ENCODE measurements at places on chromosomes 2 and 18.
A peak's percentile ranks its signal among the peaks of the same experiment; 100 is the strongest.

DNA sequence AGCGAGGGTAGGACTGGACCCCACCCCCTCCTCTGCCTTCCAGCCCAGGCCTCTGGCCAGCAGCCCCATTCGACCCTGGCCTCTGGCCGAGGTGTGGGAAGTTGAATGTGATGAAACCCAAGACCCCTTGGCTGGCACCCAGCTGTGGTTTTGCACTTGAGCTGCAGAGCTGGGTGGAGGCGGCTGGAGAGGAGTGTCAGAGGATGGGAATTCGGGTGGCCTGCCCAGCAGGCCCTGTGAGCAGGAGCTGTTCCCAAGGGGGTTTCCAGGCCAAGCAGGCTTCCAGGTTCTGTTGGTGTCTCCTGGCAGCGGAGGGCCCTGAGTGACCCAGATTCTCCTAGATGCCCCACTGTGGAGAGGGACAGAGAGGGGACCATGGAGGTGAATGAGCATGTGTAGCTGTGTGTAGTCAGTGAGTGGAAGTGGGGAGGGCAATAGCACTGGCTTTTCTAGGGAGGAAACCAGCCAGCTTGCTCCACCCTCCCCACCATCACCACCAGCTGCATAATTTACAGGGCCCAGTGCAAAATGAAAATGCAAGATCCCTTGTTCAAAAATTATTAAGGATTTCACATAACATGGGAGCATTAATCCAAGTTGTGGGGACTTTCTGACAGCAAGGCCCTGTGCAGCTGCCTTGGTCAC lies 172.2 kb upstream of the HAAO start:
- DNase-seq = no peak

DNA sequence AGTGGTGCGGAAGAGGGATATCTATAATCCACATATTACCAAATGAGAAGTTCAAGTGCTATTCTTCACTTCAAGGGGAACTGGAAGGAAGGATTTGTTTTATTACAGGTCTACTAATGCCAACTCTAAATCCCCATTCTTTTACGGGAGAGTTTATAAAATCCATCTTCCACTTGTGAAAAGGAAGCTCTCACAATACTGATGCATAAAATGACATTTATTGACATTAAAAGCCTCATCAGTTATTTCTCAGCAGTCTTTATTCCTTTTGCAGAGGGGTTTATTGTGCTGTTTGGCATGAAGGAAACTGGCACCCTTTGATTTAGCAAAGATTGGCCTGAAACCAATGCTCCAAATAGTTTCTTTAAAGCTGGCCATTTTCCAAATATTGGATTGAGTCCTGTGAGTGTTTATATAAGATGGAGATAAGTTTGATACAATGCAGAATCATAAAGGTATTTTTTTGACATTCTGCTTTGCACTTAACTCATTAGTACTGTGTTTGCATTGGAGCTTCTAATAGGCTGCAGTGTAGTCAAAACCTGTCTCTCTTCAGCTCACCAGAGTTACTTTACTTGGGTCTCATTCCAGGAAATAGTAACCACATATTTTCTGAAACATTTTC lies 26.6 kb downstream of the LRP1B start:
- DNase-seq = no peak

GRCh38 chr18:55400590-55401541 lies 187.1 kb downstream of the TCF4 start:
- no peak for DNase-seq

GRCh38 chr18:12837747-12838146 lies 46.3 kb downstream of the PTPN2 start:
- DNase-seq = no peak

GRCh38 chr2:98468621-98469236 lies 24.1 kb downstream of the INPP4A start:
- DNase-seq = no peak

DNA sequence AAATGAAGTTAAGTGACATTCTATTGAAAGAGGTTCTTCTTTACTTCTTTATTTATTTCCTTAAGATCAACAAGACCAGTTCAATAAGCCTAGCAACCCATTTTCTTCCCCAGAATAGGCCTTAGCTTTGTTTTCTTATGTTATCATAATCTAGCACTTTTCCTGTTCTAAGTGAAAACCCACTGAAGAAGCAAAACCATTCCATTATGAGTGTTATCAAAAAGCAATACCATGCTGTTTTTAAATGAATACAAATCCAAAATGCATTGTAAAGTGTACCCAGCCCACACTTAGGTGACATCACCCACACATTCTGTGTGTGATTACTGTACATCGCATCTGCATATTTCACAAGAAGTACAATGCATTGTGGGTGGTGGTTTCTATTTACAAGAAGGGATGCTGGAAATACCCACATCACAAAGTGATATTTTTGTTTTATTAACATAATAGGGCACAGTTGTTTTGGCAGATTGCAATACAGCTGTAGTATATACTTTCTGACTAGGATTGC lies 679.5 kb downstream of the KCNJ3 start:
- peak; percentile 56 for DNase-seq

DNA sequence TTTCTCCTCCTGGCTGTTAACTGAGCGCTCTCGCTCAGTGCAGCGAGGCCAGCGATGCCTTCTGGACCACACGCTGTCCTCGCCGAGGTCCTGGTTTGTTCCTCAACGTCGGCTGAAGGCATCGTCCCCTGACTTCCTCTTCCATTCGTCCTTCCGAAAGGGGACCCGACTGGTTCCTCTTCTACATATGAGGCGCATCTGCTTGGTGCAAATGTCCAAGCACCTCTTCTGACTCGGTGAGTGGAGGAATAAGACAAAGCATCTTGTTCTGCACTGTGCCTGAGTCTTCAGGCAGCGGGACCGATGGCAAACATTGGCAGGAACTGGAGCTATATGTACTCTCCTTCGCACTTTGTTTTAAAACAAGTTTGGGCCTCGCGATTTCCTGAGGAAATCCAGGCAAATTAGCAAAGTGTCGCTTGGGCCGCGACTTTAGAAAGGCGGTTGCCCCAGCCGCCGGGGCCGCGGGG lies 621 bp upstream of the KCNS3 start:
- DNase-seq = peak; percentile 22

DNA sequence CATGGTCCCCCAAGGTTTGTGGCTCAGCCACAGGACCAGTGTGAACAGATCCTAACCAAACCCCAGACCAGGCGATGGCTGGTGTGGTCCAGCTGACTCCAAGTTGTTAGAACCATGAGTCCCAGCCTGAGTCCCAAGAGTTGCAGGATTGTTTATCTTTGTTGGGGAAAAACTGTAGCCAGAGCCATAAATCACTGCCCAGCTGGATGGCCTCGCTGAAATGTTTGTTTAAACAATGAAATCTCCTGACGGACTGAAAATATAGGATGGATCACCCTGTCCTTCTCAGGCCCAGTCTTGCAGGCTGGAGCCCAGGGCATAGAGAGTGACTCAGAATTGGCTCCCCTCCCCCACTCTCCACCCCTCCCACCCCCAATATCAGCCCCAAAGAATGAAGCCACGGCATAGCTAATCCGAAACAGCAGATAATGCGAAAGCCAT lies 36.4 kb downstream of the PKDCC start:
- no peak for DNase-seq

- no peak for DNase-seq
Measured at GRCh38 chr2:33492399-33493134, 16.1 kb downstream of the RASGRP3 start.

DNA sequence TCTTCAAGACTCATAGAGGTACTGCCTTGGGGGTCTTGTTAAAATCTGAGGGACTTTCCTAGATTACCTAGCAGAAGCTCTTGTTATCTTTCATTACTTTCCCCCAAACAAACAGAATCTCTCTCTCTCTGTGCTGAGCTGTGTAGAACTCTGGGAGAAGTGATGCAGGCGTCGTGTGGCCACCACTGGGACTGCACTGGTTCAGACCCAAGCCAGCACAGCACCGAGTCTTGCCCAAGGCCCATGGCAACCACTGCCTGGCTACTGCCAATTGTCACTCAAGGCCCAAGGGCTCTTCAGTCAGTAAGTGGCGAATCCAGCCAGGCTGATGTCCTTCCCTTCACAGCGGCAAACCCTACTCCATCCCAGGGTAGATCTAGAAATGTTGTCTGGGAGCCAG lies 28.6 kb downstream of the PPP1R1C start:
- DNase-seq = no peak

DNA sequence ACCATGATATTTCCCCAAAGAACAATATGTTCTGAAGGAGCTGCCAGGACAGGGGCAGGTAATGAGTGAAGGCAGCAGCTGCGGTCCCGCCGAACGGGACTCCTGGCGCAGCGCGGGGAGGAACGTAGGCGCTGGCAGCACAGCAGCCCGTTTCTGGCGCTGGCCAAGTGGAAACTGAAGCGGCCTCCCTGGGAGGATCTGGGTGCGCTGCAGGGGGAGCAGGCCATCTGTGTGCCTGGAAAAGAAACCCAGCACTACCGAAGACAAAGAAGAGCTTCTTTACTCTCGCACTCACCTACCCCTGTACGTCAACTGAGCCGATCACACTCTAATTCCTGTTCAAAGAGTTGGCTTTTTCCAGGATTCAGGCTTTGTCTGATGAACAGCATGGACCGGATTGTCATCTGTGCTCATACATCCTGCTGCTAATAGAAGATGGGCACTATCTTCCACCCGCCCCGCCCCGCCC lies 11.8 kb downstream of the G6PC2 start:
- DNase-seq = no peak

DNA sequence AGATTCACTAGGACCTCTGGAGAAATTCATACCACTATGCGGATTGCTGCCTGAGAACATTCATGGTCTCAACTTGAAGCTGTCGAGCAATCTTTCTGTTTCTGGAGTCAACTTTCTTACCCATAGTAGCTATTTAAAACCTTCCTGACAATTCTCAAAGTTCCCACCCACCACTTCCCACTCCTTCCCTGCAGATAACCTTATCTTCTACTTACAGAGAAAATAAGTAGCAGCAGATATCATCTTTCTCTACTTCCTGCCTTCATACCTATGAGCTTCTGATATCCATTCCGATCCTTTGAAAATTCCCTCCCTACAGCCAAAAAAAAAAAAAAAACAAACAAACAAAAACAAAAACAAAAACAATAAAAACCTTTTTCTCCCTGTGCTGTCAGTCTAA lies 81.2 kb upstream of the CYRIA start:
- no peak for DNase-seq

GRCh38 chr2:151638191-151638933 lies 95.9 kb downstream of the NEB start:
- DNase-seq = peak; percentile 83

GRCh38 chr2:23656597-23656973 lies 270.3 kb downstream of the ATAD2B start:
- no peak for DNase-seq

DNA sequence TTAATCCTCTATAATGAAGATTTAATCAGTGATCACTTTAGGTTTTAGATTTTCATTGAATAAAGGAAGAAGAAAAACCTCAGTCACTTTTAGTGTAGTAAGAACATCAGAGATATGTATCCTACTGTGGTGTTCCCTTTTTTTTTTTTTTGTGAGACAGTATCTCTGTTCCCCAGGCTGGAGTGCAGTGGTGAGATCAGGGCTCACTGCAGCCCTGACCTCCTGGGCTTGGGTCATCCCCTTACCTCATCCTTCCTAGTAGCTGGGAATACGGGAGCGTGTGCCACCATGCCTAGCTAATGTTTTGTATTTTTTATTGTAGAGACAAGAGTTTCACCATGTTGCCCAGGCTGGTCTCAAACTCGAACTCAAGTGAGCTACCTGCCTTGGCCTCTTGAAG lies 5.1 kb downstream of the SLC39A10 start:
- DNase-seq = no peak

- DNase-seq = no peak
Measured at GRCh38 chr18:58257461-58257860, 213.4 kb downstream of the NEDD4L start.

GRCh38 chr2:216073773-216074172 lies 7.8 kb downstream of the PECR start:
- DNase-seq = no peak
